ENCODE measurements at places on chromosomes 6 and 20. TPM values are rescaled to one million over a fixed set of nuclear protein-coding genes. Genes with fewer than 3 reads are reported as not detected.

GRCh38 chr6:148878683-148879082 is 131.9 kb downstream of the UST start:
- no peak for DNase-seq

DNA sequence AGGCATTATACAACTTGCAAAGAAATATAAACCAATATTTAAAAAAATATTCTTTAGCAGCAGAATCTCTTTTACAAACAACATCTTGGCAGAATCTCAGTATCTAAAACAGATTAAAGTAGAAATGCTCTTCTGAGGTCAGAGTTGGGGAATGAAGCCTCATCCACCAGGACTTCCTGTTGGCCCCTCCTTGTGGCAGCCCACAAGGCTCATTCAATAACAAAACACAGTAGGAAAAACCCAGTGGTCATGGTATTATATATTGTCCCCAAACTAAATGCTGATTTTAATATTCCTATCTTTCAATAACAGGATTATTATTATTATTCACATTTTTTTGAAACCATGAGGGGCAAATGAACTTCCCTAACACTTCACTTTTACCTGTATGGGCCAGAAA is 368.6 kb downstream of the BTBD9 start:
- no peak for DNase-seq

DNA sequence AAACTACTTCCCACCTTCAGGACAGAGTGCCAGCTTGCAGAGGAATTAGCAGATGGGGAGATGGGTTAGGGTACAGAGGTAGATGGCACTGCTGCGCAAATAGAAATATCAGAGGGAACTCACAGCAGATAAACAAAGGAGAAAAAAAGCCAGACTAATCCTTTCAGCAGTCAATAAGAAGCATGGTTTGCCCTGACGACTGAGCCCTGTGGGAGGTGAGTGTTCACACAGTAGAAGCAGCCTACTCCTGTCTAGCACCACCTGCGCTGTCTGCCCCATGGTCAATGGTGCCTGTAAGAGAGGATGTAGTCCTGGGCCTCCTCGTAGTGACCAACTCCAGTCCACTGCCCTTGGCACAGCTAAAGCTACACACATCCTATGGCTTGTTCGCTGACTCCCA is 174.1 kb downstream of the IBTK start:
- DNase-seq = no peak

DNA sequence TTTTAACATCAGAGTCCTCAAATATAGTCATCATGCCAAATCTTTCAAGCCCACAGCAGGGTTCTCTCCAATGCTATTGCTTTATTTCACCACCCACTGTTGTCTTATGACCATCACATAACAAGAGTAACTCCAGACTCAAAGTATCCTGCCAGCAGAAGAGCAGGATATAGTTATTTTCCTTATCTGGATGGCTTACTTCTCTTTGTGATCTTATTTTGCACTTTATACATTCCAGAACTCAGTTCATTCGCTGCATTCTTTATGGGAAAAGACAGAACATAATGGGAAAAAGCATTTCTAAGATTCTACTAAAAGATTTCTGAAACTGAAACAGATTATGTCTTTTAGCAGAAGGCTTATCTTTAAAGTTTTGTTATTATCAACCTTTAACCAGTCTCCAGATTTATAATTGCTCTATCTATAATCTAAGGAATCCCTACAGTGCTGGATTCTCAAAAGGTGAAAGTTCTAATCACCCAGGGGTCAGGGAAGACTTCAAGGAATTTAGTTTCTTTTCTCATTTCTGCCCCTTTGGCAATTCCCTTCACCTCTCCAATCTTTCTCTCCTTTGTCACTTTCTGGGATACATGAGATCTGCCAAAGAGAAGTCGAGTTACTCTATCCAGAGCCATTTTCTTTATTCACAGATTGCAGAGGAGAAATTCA is 190.4 kb downstream of the TPBG start:
- DNase-seq = no peak

DNA sequence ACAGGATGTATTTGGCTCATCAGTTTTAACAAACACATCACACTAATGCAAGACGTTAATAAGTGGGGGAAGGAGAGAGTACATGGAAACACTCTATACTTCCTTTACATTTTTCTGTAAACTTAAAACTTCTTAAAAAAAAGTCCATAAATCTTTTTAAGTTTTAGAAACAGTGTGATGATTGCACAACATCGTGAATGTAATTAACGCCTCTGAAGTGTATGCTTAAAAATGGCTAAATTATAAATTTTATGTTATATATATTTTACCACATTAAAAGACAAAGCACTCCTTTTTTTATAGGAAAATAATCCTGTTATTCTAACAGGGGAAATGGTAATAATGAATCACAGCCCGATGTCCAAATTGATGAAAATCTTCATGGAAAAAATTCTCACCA is 144.1 kb upstream of the RUNX2 start:
- DNase-seq = no peak

The LY6G5B gene
- 21.3 TPM for total RNA-seq

The SOX12 gene
- total RNA-seq = 54.4 TPM

Measured in H9 (cell line).